ENCODE measurements at places on chromosomes 1 and 21. TPM values are rescaled to one million over a fixed set of nuclear protein-coding genes. Genes with fewer than 3 reads are reported as not detected.

Gene HLCS
- total RNA-seq: 17.2 TPM

Gene ZRANB2
- total RNA-seq: 38.4 TPM

Gene KMO
- not detected for total RNA-seq

Gene SLC35D1
- 12.6 TPM for total RNA-seq

Gene OR14A16
- total RNA-seq: not detected

Gene PFKFB2
- 7.4 TPM for total RNA-seq

Gene IPP
- total RNA-seq: 8.0 TPM

Gene AMY1B
- not detected for total RNA-seq

Gene CLEC20A
- 0.28 TPM for total RNA-seq

Gene SPRR4
- total RNA-seq: not detected

Gene SMPDL3B
- total RNA-seq: 3.7 TPM

Gene ACTL8
- not detected for total RNA-seq

Gene CD1D
- total RNA-seq: 2.0 TPM

Gene SMCP
- not detected for total RNA-seq

Gene S100A5
- total RNA-seq: 0.49 TPM

Gene RHOU
- 0.07 TPM for total RNA-seq

Gene LRRC71
- not detected for total RNA-seq

Gene IFI44
- total RNA-seq: 2.8 TPM

Gene OR2T8
- not detected for total RNA-seq

Gene PDPN
- total RNA-seq: 18.9 TPM

Gene SLC16A4
- 2.8 TPM for total RNA-seq

Gene ENSA
- 157 TPM for total RNA-seq

Gene LRP8
- total RNA-seq: 13.7 TPM

Gene FNDC5
- not detected for total RNA-seq

Gene VASH2
- 0.05 TPM for total RNA-seq

Gene MAP1LC3C
- total RNA-seq: not detected

Gene ETV3
- total RNA-seq: 9.0 TPM

Gene SERPINC1
- not detected for total RNA-seq

Gene POLR3GL
- 14.2 TPM for total RNA-seq

Gene FMN2
- not detected for total RNA-seq

Gene TSPEAR
- not detected for total RNA-seq

Gene IQGAP3
- 22.3 TPM for total RNA-seq

Gene PSMD4
- total RNA-seq: 149 TPM

Gene CLDN17
- 0.56 TPM for total RNA-seq

Gene SELENON
- total RNA-seq: 24.0 TPM

Gene THEM5
- 0.99 TPM for total RNA-seq

Gene STUM
- total RNA-seq: not detected

Gene CFAP141
- not detected for total RNA-seq

Gene LAX1
- total RNA-seq: not detected

Gene ODF2L
- 15.5 TPM for total RNA-seq
